ENCODE measurements at places on chromosomes 12 and 14. TPM values are rescaled to one million over a fixed set of nuclear protein-coding genes. Genes with fewer than 3 reads are reported as not detected.

DNA sequence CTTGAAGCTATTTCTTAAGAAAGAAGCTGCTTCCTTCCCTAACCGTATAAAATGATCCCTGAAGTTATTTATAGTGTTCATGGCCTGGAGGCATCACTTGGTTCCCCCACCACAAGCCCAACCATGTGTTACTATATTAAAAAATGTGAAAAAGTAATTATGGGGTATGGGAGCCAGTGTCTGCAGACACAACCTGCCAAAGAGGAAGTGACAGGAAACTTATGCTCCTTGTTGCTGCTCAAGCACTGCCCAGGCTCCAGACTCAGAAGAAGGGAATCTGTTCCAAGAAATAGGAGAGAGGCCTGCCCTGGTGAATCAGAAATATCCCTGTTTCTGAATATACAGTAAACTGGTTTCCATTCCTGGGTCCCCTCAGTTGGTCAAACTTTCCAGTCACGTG, 217.2 kb upstream of the BMP4 start:
- DNase-seq: no peak

DNA sequence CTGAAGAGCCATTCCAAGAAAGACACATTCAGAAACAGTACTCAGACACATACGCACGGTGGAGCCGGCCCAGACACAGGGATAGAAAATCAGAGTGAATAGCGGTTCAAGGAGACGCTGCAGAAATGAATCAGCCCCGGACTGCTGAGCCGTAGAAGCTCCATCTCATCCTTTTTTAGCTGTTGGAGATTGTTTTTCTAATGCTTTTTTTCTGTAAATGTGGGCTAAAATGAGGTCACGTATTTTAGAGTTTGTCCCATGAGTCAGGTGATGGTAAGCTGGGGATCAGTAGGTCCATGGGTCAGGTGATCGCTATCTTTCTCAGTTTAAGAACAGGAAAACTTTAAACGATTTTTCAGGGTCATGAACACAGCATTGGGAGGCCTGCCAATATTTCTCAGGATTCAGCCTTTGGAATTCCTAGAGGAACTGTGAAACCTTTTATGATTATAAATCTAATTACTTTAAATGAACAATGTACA, 202.4 kb downstream of the ITPR2 start:
- DNase-seq: no peak

DNA sequence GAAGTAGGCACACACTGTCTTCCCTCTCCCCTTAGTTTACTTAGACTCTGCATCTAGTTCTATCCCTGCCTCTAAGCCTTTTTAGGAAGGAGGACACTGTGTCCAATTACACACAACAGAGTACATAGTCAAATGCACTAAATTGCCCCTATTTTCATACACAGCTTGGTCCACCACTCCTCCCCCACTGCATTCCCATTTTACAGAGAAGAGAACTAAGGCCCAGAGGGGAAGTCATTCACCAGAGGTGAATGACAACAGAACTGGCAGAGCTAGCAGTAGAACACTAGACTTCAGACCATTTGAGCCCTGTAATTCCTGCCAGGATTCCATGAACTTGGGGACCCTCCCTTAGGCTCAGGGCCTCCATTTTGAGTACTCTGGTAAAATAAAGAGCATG, 1.1 kb upstream of the JPH4 start:
- DNase-seq: no peak

GRCh38 chr14:21102521-21103410, 1.9 kb downstream of the TMEM253 start:
- DNase-seq: peak; percentile 72

ADAMTS20 gene
- not detected for total RNA-seq

- DNase-seq: no peak
Observed at GRCh38 chr14:81192594-81192993, 28.2 kb downstream of the GTF2A1 start.

Measured in colonic mucosa (tissue), 4 donors.